ENCODE measurements at places on chromosomes 13 and 19. TPM values are rescaled to one million over a fixed set of nuclear protein-coding genes. Genes with fewer than 3 reads are reported as not detected.
A peak's percentile ranks its signal among the peaks of the same experiment; 100 is the strongest.

DNA sequence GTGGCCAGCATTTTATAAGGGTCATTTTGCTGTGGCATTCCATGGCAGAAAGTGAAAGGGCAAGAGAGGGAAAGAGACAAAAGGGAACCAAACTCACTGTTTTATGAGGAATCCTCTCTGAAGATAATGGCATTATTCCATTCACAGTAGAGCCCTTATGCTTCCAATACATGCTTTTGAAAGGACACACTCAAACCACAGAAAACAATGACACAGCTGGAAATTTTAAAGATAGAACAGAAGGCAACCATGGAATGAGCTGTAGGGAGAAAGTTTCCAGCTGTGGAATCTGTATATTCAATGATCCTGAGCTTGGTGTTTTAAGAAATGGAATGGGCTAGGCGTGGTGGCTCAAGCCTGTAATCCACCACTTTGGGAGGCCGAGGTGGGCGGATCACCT lies 677.4 kb downstream of the SLITRK1 start:
- no peak for DNase-seq
- peaks cover 2% of the 10 kb centered on the region for H3K36me3 ChIP-seq
- H3K27me3 ChIP-seq: peaks cover 3% of the 10 kb centered on the region
- no peaks in the 10 kb centered on the region for H3K4me1 ChIP-seq

DNA sequence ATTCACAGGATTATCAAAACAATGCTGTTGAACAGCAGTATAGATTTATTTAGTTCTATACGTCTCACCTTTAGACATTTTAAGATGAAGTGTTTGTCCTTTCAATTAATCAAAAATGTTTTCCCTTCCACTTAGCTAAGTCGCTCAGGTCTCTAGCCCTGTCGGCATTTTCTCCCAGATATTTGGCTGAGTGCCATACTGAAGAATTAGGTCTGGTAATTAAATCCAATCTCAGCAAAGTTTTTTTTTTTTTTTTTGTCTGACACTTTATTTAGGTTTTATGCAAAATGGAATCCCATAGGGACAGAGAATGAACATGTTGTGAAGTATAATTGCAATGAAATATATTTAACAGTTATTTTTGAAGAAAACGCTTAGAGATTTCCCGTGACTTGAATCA lies 44.1 kb downstream of the RFC3 start:
- H3K27ac ChIP-seq: peak overlapping the region; percentile 7
- H3K36me3 ChIP-seq: peaks cover 3% of the 10 kb centered on the region
- H3K4me1 ChIP-seq: peaks cover 8% of the 10 kb centered on the region
- DNase-seq: no peak
- no peak overlapping the region for H3K4me3 ChIP-seq

GRCh38 chr19:23190341-23190740 lies 59.9 kb downstream of the ZNF724 start:
- no peak overlapping the region for H3K27ac ChIP-seq
- no peaks in the 10 kb centered on the region for H3K27me3 ChIP-seq
- DNase-seq: no peak

DNA sequence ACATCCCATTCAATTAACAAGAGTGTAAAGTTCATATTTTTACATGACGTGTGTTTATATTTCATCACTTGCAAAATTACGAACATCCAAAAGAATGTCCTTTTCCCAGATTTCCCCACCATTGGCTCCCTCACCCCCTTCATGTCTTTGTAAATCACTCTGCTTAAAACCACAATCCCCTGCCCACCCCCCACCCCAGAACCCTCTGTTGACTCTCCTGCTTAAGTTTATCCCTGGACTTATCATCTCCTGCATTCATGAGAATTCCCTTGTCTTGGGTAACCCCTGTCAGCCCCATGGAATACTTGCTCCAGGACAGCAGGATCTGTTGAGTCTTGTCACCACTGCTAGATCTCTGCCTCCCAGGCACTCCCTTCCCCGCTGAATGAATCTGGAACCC lies 109.9 kb downstream of the COL4A1 start:
- H3K27ac ChIP-seq: peak overlapping the region; percentile 61
- DNase-seq: no peak
- H3K4me1 ChIP-seq: peaks cover 21% of the 10 kb centered on the region
- no peak overlapping the region for H3K4me3 ChIP-seq

Gene LIM2
- not detected for total RNA-seq

Gene ADM5
- 10.4 TPM for total RNA-seq

Gene PRR19
- 2.0 TPM for total RNA-seq
